Stimulated activated CD8-positive, alpha-beta memory T cell treated with anti-CD3 and anti-CD28 coated beads, Interleukin-2, amount 100 ng/mL, for 1 hour (primary cell): ENCODE measurements at places on chromosomes 4 and X.
A peak's percentile ranks its signal among the peaks of the same experiment; 100 is the strongest.

- peak; percentile 36 for DNase-seq
These were observed at the start of gene FAM149A for GRCh38 chr4:186104114-186104889. TSS of gene FAM149A (plus strand) at chr4:186104704.

- DNase-seq = no peak
These were observed at the start of gene GLRA3 for GRCh38 chr4:174828845-174829701. TSS of gene GLRA3 (minus strand) at chr4:174829247. CDS start at chr4:174828811, 436 bp downstream.

DNA sequence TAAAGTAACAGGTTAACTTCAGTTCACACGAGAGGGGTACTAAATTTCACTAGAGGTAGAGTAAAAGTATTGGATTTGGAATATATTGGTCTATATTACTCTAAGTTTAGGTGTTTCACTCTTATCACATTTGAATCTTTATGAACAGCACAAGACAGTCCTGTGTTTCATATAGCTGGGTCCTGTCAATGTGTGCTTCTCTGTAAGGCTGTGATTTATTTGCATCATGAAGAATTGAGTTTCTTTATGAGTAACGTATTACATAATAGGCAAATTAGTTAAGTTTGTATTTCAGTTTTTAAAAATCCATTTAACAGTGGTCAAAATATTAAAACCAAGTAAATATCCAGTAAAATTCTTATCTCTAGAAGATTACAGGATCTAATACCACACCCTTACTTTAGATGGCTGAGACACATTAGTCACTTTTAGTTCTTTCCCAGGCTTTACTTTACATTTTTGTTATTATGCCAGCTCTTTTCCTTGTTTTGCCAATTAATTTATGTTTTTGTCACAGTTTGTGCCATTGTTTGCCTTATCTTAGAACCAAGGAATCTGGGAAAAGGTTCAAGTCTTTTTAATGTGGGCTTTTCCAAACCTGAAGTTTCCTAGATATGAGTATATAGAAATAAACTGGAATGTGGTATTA lies 32.1 kb downstream of the NUDT6 start:
- no peak for DNase-seq

DNA sequence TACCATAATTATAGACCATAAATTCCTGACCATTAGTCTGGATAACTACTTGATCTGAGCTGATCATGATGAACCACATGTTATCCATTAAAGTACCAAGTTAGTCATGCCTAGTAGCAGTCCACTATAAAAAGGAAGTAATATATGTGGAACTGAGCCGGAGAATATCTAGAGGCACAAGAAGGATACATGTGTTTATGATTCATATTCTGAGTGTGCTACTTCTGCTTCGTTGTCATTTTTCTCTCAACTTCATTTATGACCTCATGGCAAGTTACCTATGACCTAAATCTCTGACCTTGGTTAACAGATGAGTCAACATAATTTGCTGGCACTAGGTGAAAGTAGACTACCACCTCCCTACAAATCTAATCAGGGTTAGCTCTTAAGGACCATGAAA lies 56.5 kb upstream of the ANKRD17 start:
- no peak for DNase-seq

- DNase-seq = no peak
These were observed 123.4 kb upstream of the GUCY1A1 start for GRCh38 chr4:155543126-155543765.

- no peak for DNase-seq
These were observed at the start of gene CXCL6 for GRCh38 chr4:73836373-73837279. TSS of gene CXCL6 (plus strand) at chr4:73836678. CDS start at chr4:73836751, 73 bp downstream.

DNA sequence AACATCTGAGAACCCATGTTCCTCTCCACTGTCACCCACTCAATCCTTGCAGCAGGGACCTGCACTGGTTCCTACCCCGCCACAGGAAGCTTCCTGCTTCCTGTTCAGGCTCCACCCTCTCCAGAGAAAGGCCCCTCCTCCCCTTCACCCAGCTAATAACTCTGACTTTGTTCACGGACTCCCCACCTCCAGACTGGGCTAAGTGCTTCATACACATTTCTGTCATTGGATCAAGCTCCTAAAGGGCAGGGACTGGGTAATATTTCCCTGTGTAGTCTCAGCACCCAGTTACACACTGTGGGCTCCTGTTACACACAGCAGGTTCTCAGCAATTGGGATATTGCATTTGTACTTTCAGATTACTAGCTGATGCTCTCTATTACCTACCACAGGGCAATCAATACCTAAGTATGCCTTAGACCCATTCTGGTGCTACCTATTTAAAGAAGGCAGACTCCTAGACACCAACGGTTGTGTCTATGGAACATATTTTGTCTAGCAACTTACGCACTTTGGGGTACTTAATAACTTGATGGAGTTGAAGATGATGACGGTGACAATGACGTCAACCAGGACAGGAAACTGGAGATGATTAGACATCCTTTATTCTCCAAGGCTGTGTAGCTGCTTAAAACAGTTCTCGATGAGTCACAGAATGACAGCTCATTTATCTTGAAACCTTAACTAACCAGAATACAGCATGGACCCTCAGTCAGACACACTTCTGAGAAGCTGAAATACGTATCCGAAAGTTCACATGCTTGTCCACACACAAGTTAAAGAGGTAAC lies 58.1 kb downstream of the MAML3 start:
- DNase-seq = peak; percentile 18

DNA sequence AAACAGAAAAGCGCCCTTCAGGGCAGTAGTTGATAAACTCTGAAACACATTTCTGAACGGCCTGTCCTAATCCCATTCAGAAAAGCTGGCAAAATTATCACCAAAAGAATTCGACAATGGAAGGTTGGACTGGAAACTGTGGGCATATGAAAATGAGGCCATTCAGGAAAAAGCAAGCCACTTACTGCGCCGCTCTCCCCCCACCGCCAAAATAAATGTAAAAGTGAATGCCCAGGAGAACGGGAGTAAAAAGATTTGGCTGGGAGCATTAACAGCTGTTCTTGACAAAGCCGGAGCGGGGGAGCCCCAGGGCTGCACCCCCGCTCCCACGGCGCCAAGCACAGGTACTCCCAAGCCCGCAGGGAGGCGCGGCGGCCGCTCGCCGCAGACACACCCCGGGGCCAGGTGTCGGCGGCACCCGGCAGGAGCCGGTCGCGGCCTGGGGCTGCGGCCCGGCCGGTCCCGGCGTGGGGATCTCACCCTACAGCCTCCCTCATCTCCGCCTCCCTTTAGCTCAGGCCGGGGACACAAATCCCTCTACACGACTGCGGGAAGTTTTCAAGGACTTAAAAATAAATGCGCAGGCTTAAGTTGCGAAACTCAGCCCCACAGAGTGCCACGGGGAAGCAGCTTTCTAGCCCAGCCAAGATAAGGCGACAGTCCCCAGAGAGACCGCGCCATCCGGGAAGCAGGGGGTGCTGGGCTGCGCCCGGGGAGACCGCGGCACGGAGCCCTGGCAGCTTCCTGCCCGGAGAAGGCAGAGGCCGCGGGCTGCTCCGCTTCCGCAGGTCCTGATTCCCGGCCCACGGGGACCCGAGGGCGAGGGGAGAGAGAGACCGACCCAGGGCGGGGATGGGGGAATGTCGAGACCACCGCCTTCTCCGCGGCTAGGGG lies 593 bp downstream of the SH3RF1 start:
- DNase-seq = no peak

GRCh38 chr4:174753021-174753420 lies 76.0 kb downstream of the GLRA3 start:
- DNase-seq = no peak

DNA sequence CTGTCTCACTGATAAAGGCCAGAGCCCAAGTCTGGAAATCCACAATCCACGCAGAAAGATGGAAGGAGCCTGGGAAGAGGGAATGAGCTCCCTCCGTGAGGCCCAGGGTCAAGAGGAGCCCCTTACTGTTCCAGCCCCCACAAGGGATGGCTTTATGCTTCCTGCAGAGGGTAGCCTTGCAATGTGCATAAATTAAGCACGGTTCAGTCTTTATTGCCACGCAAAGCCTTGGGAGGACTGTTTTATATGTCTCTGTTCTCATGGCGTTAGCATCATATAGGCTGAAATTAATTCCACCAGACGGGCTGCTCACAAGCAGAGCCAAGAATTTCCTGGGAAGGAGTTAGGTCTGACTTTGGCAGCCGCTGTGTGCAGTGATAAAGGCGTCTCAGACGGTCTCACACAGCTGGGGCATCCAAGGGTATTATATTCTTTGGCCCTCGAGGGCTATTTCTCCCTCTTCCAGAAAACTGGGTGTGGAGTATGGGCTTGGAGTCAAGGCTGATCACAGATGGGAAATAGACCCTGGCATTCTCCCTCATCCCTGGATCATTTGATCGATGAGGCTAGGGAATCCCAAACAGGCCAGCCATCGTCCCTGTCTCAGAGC lies 38.5 kb downstream of the CYTL1 start:
- DNase-seq = no peak

GRCh38 chrX:24025741-24026403 lies 1.1 kb downstream of the KLHL15 start:
- DNase-seq = no peak
